Activated CD4-positive, alpha-beta T cell treated with anti-CD3 and anti-CD28 coated beads, Interleukin-2, amount 50 U/mL, for 4 hours (primary cell): ENCODE measurements at places on chromosomes 3 and 15.

DNA sequence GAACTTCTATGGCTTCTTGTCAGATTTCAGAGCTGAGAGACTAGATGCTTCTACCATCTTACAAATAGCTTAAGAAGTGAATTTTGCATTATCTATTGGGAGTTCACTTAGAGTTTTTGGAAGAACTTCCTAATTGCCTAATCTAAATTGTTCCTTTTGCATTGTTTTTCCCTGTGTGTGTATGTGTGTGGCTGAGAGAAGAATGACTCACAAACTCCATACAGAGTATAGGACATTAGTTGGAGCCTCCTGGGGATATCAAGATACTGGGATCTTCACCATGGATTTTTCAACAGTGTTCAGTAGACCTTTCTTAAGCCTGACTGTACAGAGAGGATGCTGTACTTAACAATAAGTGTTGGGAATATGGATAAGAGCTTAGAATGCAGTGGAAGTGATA, 10.9 kb downstream of the TLNRD1 start:
- DNase-seq, result no peak

GRCh38 chr15:29704950-29705597, 117.2 kb downstream of the TJP1 start:
- DNase-seq, result no peak

DNA sequence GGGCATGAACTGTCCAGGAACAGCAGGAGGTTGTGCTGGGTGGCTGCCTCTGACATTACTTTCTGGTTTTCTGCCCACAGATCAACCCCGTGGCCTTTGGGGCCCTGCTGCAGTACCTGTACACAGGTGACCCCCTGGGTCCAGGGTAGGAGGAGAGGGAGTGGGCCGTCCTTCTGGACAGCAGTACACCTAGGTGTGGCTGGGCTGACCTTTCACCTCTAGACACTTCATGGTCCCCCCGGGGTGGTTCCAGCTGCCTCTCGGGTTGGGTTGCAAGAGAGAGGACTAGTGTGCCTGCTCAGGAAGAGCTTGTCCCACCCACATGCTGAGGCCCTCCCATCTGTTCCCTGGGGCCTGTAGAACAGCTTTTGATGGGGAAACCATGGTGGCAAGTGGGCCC, 3.7 kb downstream of the ABTB1 start:
- DNase-seq, result no peak

GRCh38 chr3:25349095-25349494, 79.0 kb upstream of the RARB start:
- DNase-seq, result no peak

- DNase-seq, result no peak
Observed at GRCh38 chr15:83198476-83198875, 9.1 kb downstream of the HDGFL3 start.

DNA sequence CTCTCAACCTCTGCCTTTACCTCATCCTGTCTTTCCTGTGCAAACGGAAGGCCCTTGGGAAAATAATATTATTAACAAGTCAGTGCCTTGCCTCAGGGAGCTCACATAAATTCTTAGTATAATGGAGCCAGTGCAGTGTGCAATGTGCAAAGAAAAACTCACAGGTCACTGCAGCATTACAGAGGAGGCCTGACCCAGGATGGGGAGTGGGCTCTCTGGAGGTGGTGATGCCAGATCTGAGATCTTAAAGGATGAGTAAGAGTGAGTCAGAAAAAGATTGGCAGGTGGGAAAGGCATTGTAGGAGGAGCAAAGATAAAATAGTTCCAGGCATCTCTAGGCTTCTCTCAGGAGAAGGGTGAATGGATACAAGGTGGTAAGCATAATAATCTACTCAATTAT, 185.6 kb upstream of the ADAMTS9 start:
- DNase-seq, result no peak

DNA sequence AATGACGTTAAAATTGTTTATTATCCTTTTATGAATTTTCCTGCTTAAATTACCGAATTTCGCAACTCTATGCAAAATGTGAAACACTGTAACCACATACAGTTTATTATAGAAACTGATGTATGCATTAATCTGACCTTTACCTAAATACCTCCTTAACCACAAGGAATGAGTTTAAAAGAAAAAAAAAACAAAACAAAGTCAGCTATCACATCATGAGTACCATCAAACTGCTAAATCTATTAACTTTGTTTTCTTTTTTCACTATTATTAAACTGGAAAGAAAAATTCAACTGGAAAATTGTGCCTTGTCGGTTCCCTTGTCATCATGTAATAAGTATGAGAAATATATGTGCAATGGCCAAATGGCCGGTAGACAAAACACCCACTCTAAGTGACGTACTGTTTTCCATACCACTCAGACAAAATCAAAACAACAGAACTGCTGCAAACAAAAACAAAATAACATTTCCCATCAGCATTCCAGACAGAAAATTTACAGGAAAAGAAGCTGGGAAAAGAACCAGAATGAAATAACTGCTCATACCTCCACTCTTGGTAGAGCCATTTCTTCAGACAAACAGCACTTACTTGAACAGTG, 415.3 kb downstream of the FOXP1 start:
- DNase-seq, result no peak

DNA sequence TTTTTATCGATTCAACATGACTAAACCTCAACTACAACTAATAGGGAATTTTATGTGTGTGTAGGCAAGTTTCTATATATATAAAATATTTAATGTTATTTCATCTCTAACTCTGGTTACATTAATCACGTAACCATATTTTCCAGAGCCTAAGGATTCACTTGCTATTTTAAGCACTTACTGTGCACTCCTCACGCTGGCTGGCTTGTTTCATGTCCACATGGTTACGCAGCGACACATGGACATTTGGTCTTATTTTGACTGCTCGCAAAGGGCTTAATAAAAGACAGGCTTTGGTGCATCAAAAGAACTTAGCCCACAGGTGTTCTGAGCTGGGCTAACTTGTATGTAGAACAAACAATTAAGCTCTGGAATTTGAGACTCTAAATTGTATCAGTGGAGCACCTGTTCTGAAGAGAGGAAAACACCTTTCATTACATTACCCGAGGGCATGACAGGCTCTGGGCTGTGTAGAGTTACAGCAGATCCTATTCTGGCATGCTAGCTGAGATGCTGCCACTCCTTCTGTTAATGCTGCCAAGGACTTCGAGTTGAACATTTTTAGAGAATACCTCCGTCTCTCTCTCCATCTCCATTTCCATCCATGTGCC, 130.0 kb upstream of the NR2F2 start:
- no peak for DNase-seq

GRCh38 chr3:155525324-155525833, 219.5 kb downstream of the PLCH1 start:
- DNase-seq, result no peak
